SK-N-DZ (cell line): ENCODE measurements at places on chromosomes 11 and 22.
A peak's percentile ranks its signal among the peaks of the same experiment; 100 is the strongest.

GRCh38 chr22:22248878-22249277 lies 4.3 kb downstream of the VPREB1 start:
- DNase-seq: no peak

DNA sequence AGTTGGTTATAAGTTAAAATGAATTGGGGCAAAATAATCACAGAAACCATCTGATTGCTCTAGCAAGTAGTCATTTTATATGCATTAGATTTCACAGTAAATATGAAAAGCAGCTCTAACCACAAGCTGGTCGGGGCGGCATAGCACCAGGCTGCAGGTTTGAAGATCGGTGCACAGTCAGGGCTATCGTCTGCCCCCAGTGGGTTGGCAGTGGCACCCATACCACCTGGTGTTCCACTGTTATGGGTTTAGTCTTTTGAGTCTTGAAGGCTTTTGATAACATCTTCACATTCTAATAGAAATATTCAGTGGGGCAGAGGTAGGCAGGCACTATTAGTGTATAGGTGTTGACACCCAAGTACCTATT lies 62.1 kb downstream of the GRK3 start:
- no peak for DNase-seq

GRCh38 chr11:132177106-132177505 lies 806.7 kb downstream of the NTM start:
- no peak for DNase-seq

- peak; percentile 55 for DNase-seq
Observed at GRCh38 chr11:112837162-112837826, 123.9 kb upstream of the NCAM1 start.

GRCh38 chr11:113475160-113475761 lies at the start of gene DRD2:
TSS of gene DRD2 (minus strand) at chr11:113475398. CDS start at chr11:113424651, 50,747 bp downstream.
- DNase-seq: peak; percentile 7
